ENCODE measurements at places on chromosomes 5 and 9.

GRCh38 chr5:122004201-122004600 lies 42.4 kb downstream of the SRFBP1 start:
- DNase-seq: no peak

DNA sequence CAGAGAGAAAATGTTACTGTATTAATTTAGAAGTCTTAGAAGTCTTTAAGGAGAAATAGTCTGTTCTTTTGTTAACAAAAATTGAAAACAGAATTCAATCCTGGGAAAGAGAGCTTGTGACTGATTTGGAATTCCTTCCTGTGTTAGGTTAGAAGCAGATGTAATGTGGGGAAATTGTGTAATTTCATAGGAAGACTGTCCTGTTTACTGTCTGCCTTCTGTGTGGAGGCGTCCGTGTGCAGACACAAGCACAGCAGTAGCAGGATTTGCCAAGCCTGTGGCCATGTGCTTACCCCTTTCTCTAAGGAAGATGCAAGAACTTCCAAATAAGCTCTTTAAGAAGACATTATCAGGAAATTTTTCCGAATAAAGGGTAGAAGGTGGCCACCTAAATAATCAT lies 36.7 kb upstream of the F2R start:
- no peak for DNase-seq

DNA sequence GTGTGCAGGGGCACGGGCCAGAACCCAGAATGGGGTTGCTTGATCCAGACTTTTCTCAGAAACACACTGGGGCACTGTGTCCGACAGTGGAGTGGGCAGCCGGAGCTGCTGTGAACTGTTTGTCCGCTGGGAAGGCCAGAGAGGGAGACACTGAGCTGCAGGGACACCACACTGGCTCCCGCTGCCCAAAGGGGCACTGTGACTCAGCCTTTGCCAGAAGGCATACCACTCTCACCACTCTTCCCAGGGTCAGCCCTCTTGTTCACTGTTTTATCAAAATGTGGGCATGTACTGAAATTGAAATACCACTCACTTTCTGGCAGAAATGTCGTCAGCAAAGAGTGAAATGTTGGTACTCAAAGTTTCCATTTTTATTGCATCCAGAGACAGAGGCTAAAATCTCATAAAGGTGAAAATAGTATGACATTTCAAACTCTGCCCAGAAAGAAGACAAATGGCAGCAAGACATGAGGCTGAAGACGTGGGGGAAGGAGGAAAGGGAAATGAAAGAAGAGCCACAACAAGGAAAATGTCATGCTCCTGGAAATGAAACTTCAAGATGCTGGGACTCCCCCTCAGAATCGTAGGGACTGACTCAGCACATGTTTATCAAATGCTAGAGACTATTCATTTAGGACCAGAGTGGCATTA lies 4.5 kb upstream of the IL7R start:
- DNase-seq: peak; percentile 71

DNA sequence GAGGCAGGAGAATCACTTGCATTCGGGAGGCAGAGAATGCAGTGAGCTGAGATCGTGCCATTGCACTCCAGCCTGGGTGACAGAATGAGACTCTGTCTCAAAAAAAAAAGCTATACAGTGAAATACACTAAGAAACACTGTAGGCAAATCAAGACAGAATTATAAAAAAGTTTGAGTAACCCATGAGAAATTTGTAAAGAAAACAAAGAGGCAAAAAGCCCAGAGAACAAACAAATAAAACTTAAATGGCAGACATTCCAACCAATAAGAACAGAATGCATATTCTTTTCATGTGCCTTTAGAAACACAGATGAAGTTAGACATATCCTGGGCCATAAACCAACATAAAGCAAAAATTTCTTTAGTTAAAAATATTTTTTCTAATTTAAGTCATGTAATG lies 30.6 kb downstream of the ZNF169 start:
- DNase-seq: no peak

- DNase-seq: peak; percentile 61
These were observed 6.0 kb downstream of the EEIG1 start for GRCh38 chr9:127974769-127975261.

DNA sequence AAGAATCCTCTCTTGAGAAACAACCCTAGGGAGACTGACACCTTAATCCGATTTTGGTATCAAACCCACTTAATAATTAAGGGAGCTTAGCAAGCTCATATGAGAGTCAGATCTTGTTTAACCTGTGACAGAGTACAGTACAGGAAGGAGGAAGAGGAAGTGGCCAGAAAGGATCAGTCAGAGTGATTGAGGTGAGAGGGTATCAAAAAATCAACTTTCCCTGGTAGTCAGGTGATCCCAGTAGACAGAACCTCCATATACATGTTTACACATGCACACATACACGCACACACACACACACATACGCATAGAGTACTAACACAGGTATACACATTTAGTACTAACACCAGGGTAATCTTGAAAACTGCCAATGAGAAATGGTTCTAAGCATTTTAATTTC lies 56.8 kb downstream of the GLIS3 start:
- no peak for DNase-seq

- no peak for DNase-seq
These were observed 322.6 kb upstream of the EFNA5 start for GRCh38 chr5:107993341-107993740.

GRCh38 chr9:83041771-83042170 lies 21.2 kb downstream of the RASEF start:
- DNase-seq: no peak

DNA sequence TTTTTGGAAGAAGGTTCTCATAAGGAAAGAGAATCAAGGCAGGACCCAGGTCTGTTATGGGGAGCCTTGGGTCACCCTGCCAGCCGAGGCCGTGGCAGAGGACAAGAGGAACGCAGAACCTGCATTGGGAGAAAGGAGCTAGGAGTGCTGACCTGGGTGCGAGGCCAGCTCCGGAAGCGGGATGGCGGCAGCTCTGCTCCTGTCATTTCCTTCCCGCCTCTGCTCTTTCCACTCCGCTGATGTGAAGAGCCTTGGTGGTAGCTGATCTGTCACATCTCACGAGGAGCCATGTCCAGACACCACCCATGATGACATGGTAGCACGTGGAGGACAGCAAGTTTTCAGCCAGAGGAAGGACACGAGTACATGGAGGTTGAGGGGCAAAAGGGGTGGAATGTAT lies 109.5 kb upstream of the COL5A1 start:
- no peak for DNase-seq

- DNase-seq: no peak
These were observed 23.9 kb upstream of the NR5A1 start for GRCh38 chr9:124531115-124531514.

GRCh38 chr9:114806526-114806900 lies 674 bp upstream of the TNFSF15 start:
- DNase-seq: no peak

- peak; percentile 34 for DNase-seq
These were observed 67.2 kb upstream of the DAP start for GRCh38 chr5:10828241-10828640.

DNA sequence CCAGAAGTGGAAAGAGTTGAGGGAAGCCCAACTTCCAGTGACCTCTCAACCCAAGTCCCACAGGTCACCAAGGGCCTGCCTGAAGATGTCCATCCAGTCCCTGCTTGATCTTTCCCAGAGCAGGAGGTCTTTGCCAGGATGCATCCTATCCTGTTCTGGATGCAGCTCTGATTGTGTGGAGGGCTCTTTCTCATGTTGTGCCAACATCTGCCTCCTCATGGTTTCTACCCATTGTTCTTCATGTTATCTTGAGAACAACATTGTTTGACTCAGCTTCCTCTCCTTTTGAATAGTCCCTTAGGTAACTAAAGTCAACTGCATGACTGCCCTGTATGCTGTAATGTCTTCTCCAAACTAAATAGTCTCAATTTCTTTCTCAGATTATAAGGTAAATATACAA lies 169.3 kb downstream of the CCDC192 start:
- no peak for DNase-seq

DNA sequence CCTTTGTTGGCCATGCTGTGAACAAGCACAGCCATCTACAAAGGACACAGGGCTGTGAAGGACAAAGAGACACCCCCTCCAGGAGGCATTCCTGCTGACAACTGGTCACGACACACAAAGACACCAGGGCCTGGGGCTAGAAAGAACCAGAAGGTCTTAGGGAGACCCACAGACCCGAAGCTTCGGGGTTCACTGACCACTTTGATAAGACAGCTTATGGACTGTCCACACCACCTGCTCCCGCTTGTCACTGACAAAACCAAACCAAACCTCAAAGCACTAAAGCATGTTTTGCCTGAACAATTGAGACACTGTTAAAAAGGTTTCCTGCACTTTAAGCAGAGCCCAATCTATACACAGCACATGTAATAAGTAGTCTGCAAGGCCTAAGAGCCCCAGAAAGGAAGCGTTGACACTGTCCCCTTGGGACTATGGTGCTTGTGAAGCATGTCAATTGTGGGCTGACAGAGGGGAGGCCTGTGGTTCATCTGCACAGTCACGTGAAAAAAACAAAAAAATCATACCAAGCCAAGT lies 185.0 kb downstream of the GAPVD1 start:
- no peak for DNase-seq

GRCh38 chr9:125418404-125418803 lies 156.8 kb downstream of the GAPVD1 start:
- DNase-seq: no peak

GRCh38 chr5:111227226-111227782 lies 3.1 kb downstream of the CAMK4 start:
- no peak for DNase-seq

- no peak for DNase-seq
These were observed 245.3 kb downstream of the ADGRV1 start for GRCh38 chr5:90803876-90804275.
